ENCODE measurements at places on chromosomes 16 and 17.

DNA sequence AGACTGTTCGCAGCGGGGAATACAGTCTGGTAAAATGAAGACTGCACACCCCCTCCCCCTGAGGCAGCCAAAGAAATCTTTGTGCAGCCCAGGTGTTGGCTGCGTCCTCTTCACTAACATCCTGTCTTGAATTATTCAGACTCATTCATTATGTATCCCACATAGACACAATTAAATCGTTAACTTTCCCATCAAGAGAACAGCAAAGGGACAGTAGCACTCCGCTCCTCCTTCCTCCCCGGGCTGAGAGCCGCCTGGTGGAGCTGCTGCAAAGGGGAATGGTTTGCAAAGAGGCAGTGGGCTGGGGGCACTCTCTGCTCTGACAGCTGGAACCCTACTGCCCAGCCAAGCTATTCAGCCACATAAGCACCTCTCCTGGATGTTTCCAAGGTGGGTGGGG, 290.0 kb upstream of the SOX9 start:
- peak; percentile 44 for DNase-seq

DNA sequence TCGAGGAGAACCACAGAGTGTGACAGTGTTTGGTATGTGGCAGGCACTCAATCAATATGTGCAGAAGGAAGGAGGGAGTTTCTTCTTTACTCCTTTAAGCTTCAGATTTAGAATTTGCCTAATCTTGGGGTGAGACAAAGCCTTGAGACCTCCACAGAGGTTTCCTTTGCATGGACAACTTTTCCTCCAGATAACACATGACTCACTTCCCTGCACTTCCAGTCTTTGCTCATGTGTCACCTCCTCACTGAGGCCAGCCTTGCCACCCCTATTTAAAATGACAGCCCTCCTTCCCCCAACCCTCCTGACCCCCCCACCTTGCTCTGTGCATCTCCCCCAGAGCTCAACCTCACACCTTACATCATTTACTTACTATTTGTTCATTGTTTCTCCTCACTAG, 17.4 kb upstream of the NOS2 start:
- DNase-seq = no peak

- peak; percentile 61 for DNase-seq
Observed at GRCh38 chr17:76569607-76570279, 15.9 kb downstream of the ST6GALNAC2 start.

DNA sequence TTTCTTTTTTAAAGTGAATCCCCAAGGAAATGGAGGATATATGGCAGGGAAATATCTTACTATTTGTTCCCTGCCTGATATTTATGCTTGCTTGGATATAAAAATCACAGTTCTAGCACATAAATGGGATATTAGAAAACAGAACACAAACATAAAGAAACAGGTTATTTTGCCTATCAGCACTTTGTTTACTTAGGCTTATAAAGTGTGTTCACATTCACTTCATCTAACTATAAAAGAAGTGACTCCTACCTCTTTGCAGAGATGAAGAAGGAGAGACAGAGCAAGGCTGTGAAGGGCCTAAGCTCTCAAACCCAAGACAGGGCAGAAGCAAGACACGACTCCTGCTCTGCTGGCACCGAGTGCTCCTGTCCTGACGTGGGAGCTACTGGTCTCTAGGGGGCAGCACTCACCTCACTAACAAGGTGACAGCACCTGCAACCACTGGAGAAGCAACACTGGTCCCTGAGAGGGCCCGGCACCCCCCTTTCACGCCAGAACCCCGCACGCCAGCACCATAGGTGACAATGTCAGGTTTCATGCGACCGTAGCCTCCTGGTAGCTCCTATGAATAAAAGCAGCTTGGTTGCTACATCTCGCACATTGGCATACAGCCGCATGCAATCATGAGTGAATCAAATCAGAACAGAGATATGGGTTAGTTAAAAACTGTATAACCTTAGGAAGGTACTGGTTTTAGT, 32.0 kb downstream of the MBTPS1 start:
- DNase-seq = peak; percentile 91

- no peak for DNase-seq
Observed at GRCh38 chr16:81861503-81861902, 82.4 kb downstream of the PLCG2 start.

GRCh38 chr16:30541502-30542329, 7.1 kb upstream of the ZNF747 start:
- DNase-seq = no peak

DNA sequence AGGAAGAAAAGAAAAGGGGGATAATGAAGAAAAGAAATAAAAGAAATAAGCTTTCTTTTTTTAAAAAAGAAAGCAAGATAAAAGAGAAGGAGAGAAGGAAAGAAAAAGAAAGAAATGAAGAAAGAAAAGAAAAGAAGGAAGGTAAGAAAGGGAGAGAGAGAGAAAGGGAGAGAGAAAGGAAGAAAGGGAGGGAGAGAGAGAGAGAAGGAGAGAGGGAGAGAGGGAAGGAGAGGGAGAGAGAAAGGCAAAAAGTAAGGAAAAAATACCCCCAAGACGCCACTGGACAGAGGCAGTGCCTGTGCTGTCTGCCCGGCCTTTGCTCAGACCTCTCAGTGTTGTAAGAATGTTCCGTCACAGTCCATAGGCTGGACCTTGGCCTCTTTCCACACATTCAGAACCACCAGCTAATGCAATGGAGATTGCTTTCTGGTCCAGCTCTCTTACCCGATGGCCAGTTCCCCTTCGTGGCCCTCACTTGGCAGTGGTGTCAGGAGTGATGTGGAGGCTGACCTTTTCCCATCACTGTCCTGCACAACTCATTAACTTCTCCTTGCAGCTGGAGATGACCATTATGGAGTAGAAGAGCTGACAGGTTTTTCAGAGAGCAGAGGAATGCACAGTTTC, 14.3 kb upstream of the HNF1B start:
- DNase-seq = no peak

- no peak for DNase-seq
Observed at GRCh38 chr16:75343286-75343685, 90.0 kb downstream of the CFDP1 start.

- DNase-seq = no peak
Observed at GRCh38 chr17:63694950-63695773, 4.8 kb downstream of the LIMD2 start.

DNA sequence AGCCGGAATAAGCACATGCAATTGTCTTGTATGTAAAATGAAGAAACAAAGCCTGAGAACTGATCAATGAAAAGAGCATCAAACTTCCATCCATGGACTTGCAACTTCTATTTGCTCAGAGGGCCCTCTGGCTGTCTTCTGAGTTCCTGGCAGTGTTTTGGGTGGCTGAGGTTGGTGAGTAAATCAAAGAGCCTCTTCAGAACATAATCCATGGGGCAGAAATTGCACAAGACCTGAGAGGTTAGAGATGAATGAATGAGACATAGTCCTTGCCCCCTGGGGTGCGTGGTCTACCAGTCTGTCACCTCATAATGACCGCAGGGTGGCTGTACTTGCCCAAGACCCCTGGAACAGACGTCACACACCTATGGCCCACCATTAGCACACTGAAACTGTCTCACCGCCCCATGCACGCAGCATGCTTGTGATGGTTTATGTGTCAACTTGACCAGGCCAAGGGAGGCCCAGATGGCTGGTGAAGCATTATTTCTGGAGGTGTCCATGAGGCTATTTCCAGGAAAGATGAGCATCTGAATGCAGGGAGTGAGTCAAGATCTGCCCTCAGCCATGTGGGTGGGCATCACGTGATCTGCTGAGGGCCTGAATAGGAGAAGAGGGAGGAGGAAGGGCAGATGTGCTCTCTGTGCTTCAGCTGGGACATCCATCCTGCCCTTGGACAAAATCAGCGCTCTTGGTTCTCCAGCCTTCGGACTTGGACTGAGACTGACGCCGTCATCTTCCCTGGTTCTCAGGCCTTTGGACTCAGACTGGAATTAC, 8.3 kb downstream of the PIK3R6 start:
- DNase-seq = peak; percentile 20

DNA sequence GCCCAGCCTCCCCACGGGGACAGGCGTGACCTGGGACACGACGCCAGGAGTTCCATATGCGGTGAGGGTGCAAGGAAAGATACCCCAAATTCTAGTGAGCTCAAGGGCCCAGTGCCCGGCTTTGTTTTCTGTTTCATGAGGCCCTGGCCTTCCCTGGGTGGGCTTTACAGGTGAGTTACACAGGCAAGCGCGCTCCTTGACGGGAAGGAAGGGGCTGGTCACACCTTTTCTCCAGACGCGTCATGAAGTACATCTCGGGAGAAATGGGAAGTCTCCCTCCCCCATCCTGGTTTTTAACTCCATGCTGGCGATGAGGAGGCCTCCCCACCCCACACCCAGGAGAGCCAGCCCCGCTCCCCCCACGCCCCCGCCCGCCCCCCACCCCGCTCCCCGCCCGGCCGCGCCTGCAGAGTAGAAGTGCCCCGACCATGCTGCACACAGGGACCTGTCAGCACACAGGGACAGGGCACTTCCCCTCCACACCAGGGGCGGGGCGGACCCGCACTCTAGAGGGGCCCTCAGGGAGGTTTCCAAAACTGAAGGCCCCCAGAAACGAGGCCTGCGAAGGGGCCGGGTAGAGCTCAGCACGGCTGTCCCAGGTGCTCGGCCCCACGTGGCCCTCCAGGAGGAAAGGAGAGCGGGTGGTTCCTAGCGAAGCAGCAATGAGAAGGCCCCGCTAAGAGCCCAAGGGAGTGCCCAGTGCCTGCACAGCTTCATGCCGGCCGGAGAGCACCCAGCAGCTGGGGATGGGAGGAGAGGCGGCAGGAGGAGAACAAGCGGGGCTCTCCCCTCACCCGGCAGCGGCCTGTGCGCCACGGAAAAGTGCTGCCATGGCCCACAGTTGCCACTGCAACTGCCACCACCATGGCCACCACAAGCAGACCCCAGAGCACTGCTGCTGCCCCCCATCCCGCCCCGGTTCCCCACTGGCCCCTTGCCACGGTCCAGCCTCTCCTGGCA, 7.7 kb downstream of the CYB561 start:
- peak; percentile 86 for DNase-seq

GRCh38 chr16:57949013-57949412, 21.9 kb downstream of the CNGB1 start:
- no peak for DNase-seq

GRCh38 chr16:66954097-66954659, 6.9 kb upstream of the CES3 start:
- DNase-seq = peak; percentile 96

GRCh38 chr17:39925282-39926134, 1.9 kb downstream of the ORMDL3 start:
- DNase-seq = no peak

DNA sequence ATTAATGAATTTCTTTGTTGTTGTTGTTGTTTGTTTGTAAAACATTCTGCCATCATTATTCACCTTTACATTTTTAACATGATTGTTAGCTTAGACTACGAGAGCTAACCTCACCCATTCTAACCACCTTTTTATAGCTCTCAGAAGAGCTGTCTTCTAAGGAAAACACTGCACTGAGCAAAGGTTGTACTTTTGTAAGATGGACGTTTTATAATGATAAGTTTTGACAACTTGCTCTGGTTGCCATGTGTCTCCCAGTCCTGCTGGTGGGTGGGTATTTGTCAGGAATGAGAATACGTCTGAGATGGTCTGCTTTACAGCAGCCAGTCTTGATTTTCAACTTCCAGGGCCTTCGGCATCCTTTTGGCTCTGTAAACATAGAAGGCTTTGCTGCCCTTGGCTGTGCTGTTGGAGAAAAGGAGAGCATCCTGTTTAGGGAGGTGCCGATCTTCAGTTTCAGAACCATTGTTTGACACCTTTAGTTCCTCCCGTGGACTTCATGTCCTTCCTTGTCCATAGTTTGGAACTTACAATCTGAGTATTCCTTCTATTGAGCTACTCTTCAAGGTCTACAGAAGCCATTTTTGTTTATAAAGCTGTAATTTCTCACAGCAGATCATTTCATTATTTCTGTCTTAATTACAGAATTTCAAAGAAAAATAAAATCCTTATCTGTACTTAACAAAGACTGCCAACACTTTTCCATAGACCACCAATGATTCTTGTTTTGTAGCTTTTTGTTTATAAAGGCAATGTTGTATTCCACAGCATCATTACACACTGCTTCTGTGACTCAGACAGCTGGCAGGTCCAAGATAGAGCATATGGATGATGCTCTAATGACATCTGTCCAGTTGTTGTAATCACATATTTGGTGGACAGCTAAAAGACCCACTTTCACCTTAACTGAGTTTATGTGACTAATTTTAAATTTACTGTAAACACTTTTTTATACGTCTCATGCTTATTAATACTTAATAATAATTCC, 270.1 kb upstream of the TBX2 start:
- DNase-seq = no peak

- no peak for DNase-seq
Observed at GRCh38 chr16:67019171-67019570, 9.8 kb upstream of the CBFB start.

GRCh38 chr16:74224828-74225612, 71.6 kb upstream of the PSMD7 start:
- no peak for DNase-seq

Measured in posterior cingulate gyrus (tissue), 11 donors.